ENCODE measurements at places on chromosomes 11 and 22.

DNA sequence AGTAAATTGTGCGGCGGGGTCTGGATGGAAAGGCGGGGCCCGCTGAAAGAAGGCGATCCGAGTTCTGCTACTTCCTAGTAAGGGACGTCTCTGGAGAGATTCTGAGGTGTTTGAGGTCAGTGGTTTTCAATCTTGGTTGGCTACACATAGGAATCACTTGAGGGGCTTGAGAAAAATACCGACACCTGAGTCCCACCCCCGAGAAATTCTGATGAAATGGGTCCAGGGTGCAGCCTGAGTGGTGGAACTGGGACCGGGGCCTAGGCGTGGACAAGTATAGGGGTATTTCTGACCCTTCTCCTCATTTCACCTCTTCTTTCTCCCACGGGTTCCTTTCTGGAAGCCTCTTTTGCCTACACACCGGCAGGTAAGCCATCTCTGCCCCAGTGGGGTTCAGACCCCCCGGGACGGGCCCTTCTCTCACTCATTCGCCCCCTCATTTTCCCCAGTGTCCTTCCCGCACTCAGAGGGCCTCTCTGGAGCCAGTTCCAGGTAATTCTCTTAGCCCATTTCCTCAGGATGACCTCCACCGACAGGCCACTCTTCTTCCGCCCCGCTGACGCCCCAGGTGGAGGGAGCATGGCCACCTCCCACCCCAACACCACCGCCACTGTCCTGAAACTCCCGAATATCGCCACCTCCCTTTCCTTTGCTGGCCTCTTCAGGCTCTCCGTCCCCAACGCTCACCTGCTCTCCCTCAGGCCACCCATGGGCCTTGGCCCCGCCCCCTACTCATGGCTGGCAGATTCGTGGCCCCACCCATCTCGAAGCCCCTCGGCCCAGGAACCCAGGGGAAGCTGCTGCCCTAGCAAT, 11.8 kb downstream of the ROBO3 start:
- DNase-seq, result no peak

DNA sequence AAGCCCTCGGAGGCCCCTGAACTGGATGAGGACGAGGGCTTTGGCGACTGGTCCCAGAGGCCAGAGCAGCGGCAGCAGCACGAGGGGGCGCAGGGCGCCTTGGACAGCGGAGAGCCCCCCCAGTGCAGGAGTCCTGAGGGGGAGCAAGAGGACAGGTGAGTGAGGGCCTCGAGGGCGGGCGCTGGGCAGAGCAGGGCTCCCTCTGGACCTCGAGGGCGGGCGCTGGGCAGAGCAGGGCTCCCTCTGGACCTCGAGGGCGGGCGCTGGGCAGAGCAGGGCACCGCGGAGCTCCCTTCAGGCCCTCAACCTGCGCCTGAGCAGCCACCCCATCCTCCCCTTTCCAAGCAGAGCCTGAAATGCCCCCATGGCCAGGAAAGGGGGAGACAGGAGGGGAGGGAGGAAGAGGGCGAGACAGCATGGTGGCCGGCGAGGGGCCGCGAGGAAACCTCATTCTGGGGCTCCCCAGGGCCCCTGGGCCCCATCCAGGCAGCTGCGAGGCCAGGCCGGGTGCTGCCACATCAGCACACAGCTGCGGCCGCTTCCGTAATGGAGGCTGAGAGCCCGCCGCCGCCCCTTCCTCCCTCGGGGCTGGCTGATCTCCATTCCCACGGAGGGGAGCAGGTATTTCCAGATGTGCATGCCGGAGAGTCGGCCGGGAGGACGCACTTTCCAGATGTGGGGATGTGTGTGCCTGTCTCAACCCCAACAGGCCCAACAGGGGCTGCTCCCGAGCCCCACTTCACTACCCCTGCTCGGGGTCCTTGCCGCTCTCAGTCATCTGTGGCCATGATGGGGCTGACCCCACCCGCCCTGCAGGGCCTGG, 10.0 kb downstream of the PRR33 start:
- no peak for DNase-seq

GRCh38 chr11:30326114-30326778, 3.3 kb downstream of the ARL14EP start:
- no peak for DNase-seq

GRCh38 chr11:35313760-35314153, 105.6 kb downstream of the SLC1A2 start:
- no peak for DNase-seq

DNA sequence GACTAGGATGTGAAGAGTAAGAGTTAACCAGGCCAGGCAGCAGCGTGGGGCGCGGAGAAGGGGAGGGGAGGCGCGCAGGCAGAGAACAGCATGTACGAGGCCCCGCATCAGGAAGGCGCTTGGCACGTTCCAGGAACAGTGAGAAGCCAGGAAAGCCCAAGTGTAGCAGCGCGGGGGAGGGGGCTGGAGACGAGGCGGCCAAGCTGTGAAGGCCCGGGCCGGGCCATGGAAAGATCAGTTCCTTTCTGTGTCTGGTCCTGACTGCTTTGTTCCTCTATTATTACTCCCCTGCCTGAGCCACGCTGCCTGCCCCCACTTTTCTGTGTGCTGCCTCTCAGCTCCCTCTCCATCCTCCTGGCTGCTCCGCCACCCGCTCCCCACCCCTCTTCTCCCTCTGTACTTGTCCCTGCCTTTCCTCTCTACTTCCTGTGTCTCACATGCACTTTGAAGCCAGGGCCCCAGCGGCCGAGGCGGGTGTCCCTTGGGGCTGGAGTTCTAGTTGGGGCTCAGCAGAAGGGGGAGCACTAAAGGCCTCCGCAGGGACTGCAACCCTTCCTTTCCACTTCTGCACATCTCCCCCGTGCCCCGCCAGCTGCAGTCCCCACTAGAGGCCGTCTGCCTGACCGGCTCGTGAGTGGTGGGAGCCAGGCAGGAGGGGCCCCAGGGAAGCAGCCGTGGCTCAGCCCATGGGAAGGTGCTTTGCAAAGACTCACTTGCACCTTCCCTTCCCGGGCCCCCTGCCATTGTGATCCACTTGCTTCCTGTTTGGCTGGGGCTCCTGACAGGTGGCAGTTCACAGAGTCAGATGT, 63.7 kb downstream of the PRDM11 start:
- DNase-seq, result peak; percentile 39

DNA sequence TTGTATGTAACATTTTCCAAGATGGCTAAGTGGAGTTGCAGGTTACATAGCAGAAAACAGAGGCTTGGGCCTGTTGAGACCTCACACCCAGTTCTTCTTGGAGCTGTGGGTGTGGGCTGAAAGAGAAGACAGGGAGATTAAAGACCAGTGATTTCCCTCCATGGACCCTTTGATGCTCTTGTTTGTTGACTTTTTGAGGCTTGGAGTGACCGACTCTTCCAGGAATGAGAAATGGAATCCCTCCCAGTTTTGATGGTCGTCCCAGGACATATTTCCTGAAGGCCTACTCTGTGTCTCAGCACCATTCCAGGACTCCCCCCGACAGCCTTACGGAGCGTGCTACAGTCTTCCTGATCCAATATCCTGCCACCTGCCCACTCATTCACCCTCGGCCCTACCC, 96.9 kb downstream of the PTPRJ start:
- DNase-seq, result no peak

- peak; percentile 32 for DNase-seq
Measured at GRCh38 chr11:17972987-17973386, 39.9 kb downstream of the SERGEF start.

DNA sequence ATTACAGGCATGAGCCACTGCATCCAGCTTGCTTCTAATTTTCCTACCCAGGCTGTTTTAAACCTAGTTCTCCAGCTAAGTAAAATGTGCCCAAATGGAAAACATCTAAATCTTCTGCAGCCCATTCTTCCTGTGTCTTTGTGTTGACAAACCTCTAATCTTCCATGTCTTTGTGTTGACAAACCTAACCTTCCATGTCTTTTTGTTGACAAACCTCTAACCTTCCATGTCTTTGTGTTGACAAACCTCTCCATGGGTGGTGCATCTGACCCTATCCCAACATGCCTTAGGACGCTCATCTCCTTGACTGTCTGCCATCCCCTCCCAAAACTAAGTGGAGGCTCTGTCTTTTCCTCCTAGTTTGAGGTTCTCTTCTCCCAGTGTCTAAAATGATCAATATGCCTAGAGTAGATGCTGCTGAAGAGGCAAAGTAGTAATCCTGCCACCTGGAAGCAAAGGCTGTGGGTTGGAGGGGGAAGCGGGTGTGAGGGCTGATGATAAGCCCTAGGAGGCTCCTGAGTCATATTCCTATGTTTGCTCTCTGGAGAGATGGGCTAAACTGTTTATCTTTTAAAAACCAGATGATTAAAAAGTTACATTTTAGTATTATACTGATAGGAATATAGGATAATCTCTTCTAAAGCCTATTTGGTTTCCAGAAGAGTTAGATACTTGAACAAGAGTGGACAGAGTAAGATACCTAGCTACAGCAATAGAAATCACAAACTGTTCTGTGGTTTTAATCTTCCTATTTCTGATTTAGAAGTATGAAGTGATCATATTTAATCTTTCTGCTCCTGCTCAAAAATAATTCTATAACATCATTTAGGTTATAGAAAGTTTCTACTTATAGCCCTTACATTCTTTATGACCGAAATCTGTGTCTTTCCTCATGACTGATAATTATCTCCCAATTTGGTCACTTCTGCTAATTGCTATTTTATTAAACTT, 7.9 kb downstream of the FEN1 start:
- no peak for DNase-seq

DNA sequence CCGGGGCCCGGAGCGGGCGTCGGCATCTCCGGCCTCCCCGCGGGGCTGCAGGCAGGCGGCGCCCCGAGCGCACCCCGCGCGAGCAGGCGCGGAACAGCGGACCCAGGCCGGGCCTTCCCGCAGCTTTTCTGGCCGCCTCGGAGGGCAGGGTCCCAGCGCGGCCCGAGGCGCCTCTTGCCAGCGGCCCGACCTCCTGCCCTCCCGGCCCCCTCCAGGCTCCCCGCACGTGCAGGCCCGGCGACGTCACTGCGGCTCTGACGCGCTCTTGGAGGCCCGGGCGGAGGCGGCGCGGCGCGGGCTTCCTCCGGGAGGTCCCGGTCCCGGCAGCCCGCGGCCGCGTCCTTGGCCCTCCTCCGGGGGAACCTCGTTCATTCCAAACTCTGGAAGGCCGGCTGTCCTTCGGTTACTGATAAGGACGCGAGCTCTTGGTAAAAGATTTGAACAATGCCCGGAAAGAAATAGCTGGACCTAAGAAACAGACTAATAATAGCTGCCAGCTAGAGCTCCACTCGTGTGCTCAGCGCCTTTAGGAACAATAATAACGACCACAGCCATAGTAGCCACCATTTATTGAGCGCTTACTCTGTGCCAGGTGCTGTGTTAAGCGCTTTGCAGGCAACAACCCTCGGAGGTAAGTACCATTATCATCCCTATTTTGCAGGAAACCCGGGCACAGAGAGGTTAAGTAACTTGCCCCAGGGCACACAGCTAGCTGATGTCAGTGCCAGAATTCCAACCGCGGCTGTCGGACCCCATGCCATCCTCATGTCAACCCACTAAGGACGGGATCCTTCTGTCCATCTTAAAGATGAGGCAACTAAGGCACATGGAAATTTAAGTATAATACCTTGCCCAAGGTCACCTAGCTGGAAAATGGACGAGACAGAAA, 39.1 kb upstream of the CREB3L1 start:
- peak; percentile 64 for DNase-seq
